ENCODE measurements at places on chromosomes 11 and 22.
A peak's percentile ranks its signal among the peaks of the same experiment; 100 is the strongest.

DNA sequence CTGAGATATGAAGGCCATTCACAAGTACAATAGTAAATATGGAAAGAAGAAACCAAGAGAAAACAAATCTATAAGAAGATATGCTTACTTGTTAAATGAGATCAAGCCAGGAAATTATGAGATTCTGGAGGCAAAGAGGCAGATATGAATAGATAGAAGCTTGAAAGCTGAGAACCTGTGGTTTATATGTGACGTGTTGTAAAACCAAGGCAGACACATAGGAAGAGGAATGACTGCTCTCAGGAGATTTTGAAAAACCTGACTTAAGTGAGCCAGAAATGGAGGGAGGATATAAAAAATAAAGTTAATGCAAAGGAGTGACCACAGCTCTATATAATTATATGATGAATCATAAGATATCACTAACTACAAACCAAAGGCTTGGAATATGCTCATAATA, 1160.5 kb upstream of the CNTN5 start:
- DNase-seq, result no peak

- DNase-seq, result no peak
These were observed 4.5 kb downstream of the RNH1 start for GRCh38 chr11:502288-503178.

DNA sequence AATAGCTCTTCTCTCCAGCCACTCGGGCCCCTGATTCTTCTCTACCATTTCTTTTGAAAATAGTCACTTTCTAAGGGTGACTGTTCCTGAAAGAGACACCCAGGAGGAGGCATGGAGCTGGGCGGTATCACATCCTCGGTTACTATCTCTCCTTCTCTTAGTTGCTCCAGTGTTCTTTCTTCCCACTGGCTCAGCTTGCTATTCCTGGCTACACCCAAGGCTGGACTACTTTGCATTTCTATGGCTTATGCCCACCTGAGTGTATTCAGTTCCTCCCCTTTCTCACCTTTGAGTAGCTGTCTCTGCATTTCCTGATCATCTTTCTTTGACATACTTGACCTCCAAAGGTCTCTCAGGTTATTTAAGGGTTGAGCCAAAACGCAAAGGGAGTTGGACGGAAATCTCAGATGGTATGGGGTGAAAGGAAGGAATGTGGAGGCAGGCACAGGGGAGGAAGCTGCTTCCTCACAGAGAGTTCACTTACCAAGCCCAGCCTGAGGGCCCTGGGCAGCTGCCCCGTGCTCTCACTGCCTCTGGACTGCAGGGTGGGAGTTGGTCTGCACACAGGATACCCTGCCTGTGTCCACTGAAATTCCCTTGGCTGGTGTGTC, 155.7 kb downstream of the SNX19 start:
- DNase-seq, result no peak

GRCh38 chr22:49352361-49353169, 475.1 kb downstream of the BRD1 start:
- DNase-seq, result no peak

GRCh38 chr11:108817976-108818375, 153.1 kb downstream of the DDX10 start:
- no peak for DNase-seq

GRCh38 chr11:118338637-118339061, 3.9 kb downstream of the CD3D start:
- DNase-seq, result peak; percentile 92

DNA sequence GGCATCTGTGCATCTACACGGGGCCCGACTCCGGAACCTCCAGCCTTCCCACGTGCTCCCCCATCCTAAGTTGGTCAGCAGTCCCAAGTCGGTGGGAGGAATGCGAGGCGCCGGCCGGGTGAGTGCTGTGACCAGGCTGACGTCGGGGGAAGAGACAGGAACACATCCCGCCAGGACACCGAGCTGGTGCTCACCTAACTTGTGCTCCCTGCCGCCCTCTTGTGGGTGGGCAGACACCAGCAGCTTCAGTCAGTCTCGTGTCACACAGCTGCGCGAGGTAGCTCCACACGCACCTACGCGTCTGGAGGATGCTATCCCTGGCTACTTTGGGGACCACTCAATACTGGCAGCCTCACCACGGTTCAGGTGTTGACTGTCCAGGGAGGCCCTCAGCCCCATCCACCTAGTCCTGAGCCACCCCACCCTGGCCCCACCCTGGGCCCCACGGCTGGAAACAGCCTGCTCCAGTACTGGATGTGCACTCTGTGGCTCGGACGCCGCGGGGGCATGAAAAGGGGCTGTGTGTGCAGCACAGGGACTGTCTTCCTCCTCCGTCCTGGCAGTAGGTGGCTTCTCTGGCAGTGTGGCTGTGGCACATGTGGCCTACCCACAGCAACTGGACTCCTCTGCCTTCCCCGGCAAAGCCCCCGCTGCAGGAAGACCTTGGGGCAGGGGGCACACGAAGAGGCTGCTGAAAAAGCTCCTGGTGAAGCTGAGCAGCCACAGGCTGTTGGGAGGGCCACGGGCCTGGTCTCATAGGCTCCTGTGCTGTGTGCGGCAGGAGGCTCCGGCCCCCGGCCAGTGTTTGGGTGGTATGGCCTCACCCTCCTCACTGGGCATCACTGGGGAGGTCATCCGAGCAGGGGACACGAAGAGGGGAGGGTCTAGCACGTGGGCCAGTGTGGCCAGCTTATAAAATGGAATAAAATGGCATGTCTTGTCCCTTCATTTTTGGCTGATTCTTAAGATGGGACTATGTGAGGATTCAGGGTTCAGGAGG, 11.2 kb upstream of the BID start:
- peak; percentile 71 for DNase-seq

DNA sequence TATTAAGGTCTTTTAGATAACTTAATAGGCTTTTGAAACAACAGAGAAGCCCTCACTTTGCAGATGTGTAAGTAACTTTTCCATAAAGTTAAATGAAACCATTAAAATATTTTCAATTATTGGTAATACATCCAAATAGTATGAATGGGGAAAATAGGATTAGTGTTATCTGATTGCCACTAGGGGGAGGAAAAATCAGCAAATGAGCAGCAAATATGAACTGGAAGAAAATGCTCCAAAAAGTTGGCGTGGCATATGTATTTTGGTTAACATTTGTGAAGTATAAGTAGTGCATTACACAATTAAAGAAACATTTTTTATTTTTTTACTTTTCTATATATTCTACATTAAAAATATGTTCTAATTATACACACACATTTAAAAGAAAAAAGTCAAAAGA, 259.8 kb upstream of the ANO5 start:
- no peak for DNase-seq

GRCh38 chr11:537622-538430, 499 bp downstream of the LRRC56 start:
- no peak for DNase-seq

DNA sequence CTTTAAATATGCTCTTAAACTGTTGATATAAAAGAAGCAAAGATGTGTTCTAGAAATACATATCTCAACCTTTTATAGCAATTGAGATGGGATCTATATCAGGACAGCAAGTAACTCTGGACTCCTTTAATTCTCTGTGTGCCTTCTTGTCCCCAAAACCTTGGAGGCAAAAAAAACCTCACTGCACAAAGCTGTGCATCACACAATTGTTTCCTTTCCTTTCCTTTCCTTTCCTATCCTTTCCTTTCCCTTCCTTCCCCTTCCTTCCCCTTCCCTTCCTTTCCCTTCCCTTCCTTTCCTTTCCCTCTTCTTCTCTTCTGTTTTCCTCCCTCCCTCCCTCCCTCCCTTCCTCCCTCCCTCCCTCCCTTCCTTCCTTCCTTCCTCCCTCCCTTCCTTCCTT, 9.5 kb upstream of the TTC12 start:
- DNase-seq, result no peak

DNA sequence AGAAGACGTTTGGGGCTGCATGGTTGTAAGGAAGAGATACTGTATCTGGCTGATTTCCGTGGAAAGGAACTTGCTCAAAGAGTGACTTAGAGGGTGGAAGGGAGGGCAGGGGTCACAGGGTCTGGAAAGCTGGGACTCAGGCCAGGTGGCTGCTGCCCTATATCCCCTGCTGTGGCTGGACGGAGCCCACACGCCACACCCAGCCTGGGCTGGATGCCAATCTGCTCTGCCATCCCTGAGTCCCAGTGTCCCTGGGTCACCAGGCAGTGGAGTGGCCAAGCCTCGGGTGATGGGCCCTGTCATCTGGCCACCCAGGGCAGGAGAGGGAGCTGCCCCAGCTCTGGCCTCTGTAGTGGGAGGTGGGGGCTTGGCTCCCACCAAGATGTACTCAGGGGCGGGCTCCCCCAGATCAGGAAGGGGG, 26.5 kb upstream of the KRTAP5-7 start:
- no peak for DNase-seq

DNA sequence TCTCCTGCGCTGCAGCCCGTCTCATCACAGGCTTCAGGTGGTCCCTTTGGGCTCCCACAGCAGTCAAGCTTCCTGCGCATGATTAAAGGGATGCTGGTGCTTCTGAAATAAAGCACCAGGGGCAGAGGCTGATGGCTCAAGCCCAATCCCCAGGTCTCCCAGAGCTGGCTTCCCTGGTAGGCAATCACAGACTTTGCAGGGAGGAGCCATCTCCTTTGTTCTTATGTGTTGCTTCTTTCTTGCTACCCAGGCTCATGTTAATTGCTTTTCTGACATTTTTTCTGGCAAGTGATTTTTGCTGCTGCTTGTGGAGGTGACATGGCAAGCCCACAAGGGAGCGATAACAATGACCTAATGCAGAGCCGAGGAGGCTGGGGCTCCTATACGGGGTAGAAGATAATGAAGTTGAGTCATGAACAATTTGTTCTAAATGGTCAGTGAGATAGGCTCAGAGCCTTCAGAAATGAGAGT, 25.2 kb upstream of the PLET1 start:
- no peak for DNase-seq

All from stimulated activated CD4-positive, alpha-beta T cell treated with anti-CD3 and anti-CD28 coated beads, Interleukin-4, amount 100 ng/mL, for 4 hours (primary cell).